ENCODE measurements at places on chromosomes 16 and 17. TPM values are rescaled to one million over a fixed set of nuclear protein-coding genes. Genes with fewer than 3 reads are reported as not detected.

The PRKCB gene
- 87.7 TPM for total RNA-seq

The CLDN9 gene
- total RNA-seq: 0.15 TPM

The P2RX5 gene
- total RNA-seq: 22.0 TPM

The KRTAP16-1 gene
- 0.26 TPM for total RNA-seq

The CLEC18B gene
- 1.2 TPM for total RNA-seq

The WNK4 gene
- 1.5 TPM for total RNA-seq

The ALOX15 gene
- 0.24 TPM for total RNA-seq

The TPSB2 gene
- not detected for total RNA-seq

The TEX14 gene
- 0.30 TPM for total RNA-seq

The HEATR9 gene
- total RNA-seq: 0.24 TPM

The HSD11B2 gene
- total RNA-seq: 1.4 TPM

The EIF4A3 gene
- total RNA-seq: 141 TPM

The OR1A1 gene
- not detected for total RNA-seq

The VAT1L gene
- not detected for total RNA-seq

The PROCA1 gene
- total RNA-seq: 4.4 TPM

The JPH3 gene
- not detected for total RNA-seq

The FSCN2 gene
- total RNA-seq: 0.93 TPM

The NXN gene
- total RNA-seq: 0.95 TPM

The PLEKHH3 gene
- total RNA-seq: 0.61 TPM

The SBK1 gene
- total RNA-seq: 1.7 TPM

The ANKRD40CL gene
- not detected for total RNA-seq

The C1QL1 gene
- 0.34 TPM for total RNA-seq

The CASKIN2 gene
- 2.9 TPM for total RNA-seq

The SYCE1L gene
- total RNA-seq: 3.2 TPM

The YBX2 gene
- 0.26 TPM for total RNA-seq

The UBE2I gene
- total RNA-seq: 206 TPM

The OR1F1 gene
- total RNA-seq: not detected

The SLC5A10 gene
- total RNA-seq: not detected

The USP43 gene
- 0.87 TPM for total RNA-seq

The NEUROD2 gene
- not detected for total RNA-seq

The OTOP3 gene
- total RNA-seq: not detected

The KRTAP4-5 gene
- total RNA-seq: not detected

The RCVRN gene
- total RNA-seq: not detected

The CIBAR2 gene
- not detected for total RNA-seq

The KCNH4 gene
- total RNA-seq: 0.99 TPM

The NCBP3 gene
- total RNA-seq: 30.8 TPM

The ATP2A3 gene
- 81.5 TPM for total RNA-seq

The TXNDC11 gene
- 38.6 TPM for total RNA-seq

The XYLT2 gene
- total RNA-seq: 38.5 TPM

The SOST gene
- total RNA-seq: not detected

The PIK3R5 gene
- total RNA-seq: 47.2 TPM

The IGF2BP1 gene
- total RNA-seq: not detected

The JUP gene
- total RNA-seq: 0.32 TPM

The GSDMA gene
- 0.63 TPM for total RNA-seq

Measured in activated T-helper 17 cell treated with anti-CD3 and anti-CD28 coated beads, Interleukin-2, amount 50 U/mL, for 72 hours (primary cell).